M059J (cell line): ENCODE measurements at places on chromosomes 1 and 21. TPM values are rescaled to one million over a fixed set of nuclear protein-coding genes. Genes with fewer than 3 reads are reported as not detected.
A peak's percentile ranks its signal among the peaks of the same experiment; 100 is the strongest.

Gene ZNF678
- 2.0 and 4.1 TPM in 2 replicates for total RNA-seq

Gene C1orf53
- total RNA-seq: 13.5 and 20.4 TPM in 2 replicates

GRCh38 chr1:44293761-44294315 is 61.2 kb downstream of the ERI3 start:
- peak; percentile 21 for DNase-seq

- no peak for DNase-seq
Measured at GRCh38 chr1:228555074-228555994, 68.2 kb downstream of the RNF187 start.

DNA sequence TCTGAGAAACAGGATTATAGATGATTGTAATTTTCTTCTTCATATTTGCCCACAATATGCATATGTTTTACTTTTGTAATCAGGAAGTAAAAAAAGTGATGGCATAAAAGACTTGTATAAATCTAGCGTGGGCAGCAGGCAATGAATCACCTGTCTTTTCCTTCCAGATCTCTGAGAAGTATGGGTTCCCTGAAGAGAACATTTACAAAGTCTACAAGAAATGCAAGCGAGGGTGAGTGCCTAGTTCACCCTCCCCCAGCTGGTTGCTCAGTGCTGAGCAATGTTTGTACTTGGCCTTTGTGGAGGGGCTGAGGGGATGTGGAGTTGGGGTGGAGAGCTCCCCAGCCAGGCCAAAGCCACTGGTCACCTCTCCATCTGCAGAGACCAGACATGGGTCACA is 30.7 kb downstream of the GRHL3 start:
- no peak for DNase-seq

DNA sequence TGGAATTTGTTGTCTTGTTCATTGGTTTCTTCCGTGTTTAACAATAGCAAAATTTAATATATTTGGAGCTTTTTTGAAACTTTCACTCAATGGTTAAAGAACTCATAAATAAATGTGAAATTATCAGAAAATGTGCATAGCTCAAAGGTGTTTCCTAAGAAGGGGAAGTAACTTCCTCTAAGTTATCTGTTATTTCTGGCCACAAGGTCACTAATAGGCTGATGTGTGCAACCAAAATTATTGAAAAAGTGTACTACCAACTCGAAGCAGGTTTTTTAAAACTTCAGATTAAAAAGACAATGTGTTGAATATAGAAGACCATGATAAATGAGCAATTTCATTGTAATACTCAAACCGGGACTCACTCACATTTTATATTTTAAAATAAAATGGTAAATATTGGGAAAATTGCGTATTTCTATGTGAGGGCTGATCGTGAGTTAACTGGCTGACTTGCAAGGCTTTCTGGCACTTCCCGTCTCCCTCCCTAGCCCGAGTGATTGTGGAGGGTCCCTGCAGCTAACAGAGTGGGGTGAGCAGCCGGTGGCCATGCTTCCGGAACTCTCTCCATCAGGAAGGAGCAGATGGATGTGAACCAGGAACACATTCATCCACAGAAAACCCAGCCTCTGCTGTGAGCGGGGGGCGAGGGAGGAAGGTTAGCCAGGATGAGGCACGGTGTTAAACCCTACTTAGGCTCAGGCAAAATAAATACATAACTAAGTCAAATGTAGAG is 96.9 kb downstream of the ERG start:
- no peak for DNase-seq

- DNase-seq: no peak
Measured at GRCh38 chr1:98314601-98315000, 346.9 kb upstream of the SNX7 start.

GRCh38 chr1:231160895-231161666 is 777 bp upstream of the TRIM67 start:
- DNase-seq: no peak

DNA sequence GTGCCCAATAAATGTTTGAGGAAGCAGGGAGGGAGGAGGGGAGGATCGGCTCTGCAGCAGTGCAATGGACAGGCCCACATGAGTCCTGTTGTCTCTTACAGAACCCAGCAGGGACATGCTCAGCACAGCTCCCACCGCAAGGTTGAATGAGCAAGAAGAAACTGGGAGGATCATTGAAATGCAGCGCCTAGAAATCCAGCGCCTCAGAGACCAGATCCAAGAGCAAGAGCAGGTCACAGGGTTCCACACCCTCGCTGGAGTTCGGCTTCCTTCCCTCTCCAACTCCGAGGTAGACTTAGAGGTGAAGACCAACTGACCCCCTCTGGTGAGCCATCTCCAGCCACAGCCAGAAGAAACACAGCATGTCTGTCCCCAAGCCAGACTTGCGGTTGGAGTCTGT is 15.9 kb upstream of the TMEM125 start:
- DNase-seq: no peak

DNA sequence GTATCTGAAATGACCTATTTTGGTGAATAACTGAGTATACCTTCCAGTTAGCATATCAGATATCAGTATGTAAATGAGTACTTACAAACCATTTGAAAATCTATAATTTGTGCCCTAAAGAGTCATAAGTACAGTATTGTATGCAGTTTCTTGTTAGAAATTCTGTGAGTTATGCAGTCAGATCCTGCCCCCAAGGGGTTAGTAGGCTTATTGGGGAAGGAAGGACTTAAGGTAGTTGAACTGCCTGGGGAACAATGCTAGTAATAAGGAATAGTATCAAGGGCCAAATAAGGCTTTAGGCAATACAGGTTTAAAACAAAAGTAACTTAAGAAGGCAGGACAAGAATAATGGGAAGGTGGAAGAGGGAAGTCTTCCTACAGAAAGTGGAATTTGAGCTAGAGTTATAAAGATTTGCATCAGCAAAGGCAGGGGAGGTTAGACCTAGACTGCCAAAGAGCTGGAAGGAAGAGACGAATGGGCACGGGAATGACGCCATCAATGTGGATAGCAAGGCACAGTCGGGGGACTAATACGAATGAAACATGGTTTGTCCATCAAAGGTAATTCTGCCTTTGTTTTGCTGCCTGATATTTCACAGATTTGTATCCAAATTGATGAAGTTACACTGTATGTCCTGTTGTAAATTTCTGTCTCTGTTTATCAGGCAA is 182.9 kb upstream of the DPYD start:
- DNase-seq: peak; percentile 70

DNA sequence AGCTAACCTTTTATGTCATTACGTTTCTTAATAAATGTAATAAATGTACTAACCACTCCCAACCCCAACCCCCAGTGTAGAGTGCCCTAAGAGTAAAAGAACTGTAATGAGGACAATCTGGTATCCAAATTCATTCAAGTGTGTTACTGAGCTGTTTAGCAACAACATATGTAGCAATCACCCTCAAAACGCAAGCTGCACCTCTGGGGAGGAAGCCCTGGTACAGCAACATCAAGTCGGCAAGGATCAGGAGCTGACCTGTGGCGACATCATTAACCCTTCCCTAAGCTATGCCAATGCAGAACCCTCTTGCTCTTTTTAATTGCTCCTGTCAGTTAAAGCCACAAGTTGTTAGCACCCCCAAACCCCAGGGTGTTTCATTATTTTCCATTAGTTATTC is 47.1 kb downstream of the STX6 start:
- no peak for DNase-seq

GRCh38 chr1:200674838-200675587 is 5.3 kb upstream of the DDX59 start:
- no peak for DNase-seq

DNA sequence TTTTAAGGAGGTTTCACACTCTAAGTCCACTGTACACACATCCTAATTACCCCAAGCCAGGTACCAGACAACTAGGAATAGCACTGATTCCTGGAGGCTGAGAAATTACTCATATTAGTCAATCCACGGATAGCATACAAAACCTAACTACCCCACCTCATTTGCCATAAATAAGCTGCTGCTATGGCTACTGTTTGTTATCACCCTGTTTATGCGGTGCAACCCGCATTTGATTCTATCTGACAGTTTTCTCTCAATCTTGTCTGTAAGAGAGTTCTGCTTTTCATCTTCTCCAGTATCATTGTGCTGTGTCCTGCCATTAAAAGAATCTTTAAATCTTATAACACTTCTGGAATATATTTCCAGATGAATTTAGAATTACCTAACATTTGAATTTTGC is 1496.5 kb downstream of the PLA2G4A start:
- DNase-seq: no peak
